Left colon (tissue), 2 donors: ENCODE measurements at places on chromosomes 13 and 19. TPM values are rescaled to one million over a fixed set of nuclear protein-coding genes. Genes with fewer than 3 reads are reported as not detected.

SELENOW gene
- 274 TPM for total RNA-seq

GRCh38 chr19:13999085-13999484 is 7.0 kb downstream of the RFX1 start:
- no peak for DNase-seq

ZNF442 gene
- 2.4 TPM for total RNA-seq

DNA sequence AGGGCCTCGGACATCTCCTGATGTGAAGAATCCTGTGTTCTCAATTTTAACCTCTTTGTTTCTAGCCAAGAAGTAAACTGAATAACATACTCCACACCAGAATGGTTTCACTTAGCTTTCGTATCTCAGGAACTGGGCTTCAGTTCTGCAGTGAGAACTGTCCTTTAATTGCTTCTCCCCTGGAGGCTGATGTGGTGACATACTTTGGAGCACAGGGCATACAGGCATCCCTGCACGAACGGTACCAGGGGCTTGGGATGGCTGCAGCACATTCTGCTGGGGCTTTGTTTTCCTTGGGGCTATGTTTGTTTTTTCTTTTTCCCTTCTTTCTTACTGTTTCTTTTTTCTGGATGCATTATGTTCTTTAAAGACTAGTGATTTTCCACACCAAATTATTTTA is 230.5 kb downstream of the TM9SF2 start:
- no peak for DNase-seq

TOMM40 gene
- total RNA-seq: 48.7 TPM

- no peak for DNase-seq
These were observed 2412.4 kb downstream of the PCDH9 start for GRCh38 chr13:64817691-64818090.

DNA sequence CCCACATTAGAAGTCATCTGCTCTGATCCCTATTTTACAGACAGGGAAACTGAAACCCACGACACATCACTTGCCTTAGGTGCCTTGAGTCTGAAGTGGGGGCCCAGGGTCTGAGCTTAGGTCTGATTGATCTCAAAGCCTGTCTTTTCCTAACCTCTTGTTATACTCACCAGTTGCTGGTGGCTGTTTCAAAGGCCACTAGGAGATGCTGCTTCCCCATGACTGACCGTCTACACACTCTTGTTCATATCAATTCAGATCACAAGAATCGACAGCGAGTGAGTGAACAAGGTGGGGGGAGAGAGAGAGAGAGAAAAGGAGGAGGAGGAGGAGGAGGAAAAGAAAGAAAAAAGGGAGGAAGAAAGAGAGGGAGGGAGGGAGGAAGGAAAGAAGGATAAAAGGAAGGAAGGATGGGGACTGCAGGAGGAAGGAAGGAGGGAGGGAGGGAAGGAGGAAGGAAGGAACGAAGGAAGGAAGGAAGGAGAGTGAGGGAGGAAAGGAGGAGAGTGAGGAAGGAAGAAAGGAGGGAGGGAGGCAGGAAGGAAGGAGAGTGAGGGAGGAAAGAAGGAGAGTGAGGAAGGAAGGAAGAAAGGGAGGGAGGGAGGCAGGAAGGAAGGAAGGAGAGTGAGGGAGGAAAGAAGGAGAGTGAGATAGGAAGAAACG is 3.3 kb downstream of the OR10H1 start:
- peak; percentile 30 for DNase-seq

DNA sequence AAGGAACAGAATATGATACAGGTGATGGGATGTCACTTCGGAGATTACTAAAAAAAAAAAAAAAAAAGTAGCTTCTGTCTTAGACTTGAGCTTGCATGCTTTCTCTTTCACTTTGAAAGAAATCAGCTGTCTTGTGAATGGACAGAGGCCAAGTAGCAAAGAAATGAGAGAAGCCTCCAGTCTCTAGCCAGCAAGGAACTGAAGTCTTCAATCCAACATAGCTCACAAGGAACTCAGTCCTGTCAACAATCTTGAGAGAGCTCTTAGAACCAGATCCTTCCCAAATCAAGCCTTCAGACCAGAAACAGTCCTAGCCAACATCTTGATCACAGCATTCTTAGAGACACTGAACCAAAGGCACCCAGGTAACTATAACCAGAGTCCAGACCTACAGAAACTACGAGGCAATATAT is 7.7 kb downstream of the N4BP2L2 start:
- no peak for DNase-seq

DNA sequence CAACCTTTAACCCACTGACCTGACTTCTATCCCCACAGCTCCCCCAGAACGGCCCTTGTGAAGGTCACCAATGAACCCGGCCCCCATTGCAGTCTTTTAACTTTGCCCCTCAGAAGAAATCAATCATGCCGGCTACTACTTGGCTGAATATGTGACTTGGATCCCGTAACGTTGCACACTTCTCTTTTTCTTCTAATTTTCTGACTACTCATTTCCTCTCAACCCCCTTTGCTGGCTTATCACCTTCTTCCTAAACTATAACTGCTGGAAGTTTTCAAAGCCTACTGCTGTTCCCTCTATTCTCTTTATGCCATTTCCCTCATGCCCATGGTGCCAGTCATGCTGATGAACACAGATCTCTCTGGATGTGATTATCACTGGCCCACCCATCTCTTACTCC is 367.6 kb downstream of the DNAJC15 start:
- no peak for DNase-seq

SPTBN4 gene
- total RNA-seq: 0.15 TPM

DNA sequence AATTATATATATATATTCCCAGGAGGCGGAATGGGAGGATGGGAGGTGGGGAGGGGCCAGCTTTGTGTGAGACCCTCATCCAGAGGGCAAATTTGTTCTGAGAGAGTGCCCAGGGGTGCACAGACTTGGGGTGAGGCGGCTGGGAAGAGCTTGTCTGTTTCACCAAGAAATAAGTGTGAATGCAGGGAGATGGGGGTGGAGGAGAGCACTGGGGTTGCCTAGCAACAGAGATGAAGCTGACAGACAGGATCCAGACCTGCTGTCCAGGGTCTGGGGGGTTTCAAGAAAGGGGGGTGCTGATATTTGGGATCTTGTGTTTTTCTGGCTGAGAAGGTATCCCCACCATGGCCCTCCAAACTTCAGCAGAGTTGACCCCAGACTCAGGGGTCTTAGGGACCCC is 18.6 kb upstream of the TNFAIP8L1 start:
- DNase-seq: no peak

SLC1A6 gene
- total RNA-seq: not detected

DNA sequence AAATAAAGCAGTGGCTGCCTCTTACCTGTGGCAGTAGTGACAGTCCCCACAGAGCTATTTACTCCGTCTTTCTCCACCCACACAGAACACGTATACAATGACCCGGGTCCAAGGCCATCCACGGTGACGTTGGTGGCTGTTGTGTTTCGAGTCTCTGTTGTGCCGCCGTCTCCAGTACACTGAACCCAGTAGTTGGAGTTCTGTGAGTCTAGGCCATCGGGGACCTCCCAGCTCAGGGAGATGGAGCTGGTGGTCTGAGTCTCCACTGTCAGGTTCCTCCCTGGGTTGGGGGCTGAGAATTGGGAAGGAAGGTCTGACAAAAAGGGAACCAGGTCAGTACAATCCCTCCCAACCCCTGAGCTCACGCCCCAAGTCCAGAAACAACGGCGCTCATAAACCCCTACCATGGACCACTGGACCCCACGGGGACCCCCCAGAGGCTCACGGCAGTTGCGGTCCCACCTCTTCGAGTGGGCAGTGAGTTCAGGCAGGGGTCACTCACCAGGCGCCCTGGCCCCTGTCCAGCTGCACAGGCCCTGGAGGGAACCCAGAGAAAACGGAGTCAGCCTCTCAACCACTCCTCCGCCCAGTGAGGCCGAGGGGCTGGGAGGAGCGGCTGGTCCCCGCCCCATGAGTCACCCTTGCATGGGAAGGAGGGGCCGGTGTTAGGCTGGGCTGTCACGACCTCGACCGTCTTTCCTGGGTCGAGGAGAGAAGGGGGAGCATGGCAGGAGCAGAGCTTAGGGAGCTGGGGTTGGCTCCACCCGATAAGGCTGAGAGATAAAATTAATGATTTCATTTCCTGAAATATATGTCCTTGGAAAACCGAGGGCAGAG is 2.4 kb downstream of the PTPRH start:
- peak; percentile 93 for DNase-seq

DNA sequence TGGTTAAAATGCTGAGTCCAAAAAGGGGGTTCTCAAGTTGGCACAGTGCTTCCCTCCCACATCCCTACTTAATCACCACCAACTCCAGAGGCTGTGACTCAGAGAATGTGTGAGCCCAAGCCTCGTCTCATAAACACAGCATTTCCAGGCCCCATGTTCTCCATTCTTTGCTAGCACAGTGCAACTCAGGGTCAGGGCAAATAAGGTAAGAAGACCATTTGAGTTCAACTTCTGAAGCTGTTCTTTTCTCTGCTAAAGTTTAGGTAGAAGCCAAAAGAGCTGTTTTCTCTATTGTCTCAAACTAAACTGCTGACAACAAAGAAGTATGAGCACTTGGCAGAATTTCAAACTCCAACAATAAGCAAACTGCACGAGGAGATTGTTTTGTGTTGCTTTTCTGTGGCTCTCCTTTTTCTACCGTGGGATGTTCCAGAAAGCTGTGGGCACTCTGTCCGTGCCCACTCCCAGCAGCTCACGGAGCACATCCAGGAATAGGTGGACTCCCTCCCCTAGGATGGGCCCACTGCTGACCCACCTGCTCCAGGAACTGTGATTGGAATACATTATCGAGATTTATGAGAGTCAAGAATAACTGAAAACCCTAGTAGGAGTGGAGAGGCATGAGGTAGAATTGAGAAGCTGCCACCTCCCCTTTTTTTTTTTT is 494.3 kb downstream of the COG6 start:
- no peak for DNase-seq

PRTN3 gene
- not detected for total RNA-seq

GRCh38 chr19:15287496-15287895 is 44.8 kb downstream of the BRD4 start:
- no peak for DNase-seq

PDX1 gene
- total RNA-seq: 0.76 TPM

ZNF878 gene
- not detected for total RNA-seq

DNA sequence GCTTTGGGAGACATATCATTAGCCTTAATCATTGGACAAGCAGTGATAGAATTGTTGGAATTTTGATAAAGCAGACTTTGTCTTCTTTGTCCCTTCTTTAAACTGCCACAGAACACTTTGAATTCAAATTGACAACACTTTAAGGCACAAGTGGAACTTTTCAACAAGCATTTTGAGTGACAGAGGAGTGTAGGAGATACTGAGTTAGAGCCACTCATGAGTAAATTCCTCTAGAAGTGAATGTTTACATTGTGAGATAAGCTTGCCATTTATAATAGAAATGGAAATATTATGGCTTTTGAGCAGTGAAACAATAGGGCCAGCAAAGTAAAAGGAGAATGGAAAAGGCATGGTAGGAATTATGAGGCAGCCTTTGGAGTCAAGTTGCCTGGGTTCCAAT is 515.8 kb downstream of the SLITRK6 start:
- DNase-seq: no peak

DNA sequence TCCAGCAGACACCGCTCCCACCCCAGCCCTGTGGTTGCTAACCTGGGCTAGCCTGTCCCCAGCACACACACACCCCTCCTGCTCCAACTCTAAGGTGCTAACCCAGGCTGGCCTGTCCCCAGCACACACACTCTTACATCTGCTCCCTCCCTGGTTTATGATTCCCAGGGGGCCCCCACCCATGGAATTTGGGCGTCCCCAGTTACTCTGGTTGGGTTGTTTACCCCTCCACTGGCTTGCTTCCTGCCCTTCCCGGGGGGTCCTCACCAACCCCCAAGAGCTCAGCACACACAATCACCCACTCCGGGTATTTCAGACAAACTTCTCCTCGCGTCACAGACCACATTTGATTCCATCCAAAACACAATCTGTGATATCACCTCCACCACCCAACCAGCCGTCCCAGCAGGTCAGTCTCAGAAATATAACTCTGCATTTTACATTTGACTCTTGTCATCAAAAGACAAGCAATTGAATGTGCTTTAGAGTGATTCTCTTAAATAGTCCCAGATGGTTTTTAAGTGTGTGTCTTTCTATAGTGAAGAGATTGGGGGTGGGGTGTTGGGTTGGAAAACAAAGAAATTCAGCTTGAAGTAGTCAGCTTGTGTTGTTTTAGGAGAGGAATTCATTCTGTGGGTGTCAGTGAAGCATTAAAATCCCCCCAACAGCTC is 20.1 kb downstream of the COL4A2 start:
- DNase-seq: no peak

DNA sequence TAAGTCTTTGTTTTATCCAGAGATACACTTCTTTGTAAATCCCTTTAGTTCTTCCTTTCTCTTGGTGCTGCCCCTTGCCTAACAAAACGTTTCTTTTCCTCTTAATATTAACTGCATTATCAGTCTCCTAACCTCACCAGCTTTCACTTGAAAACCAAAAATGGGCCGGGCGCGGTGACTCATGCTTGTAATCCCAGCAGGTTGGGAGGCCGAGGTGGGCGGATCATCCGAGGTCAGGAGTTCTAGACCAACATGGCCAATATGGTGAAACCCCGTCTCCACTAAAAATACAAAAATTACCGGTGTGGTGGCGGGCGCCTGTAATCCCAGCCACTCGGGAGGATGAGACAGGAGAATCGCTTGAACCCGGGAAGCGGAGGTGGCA is 329.8 kb upstream of the MIR17HG start:
- no peak for DNase-seq

GRCh38 chr19:33631609-33631973 is 9.8 kb downstream of the CHST8 start:
- DNase-seq: no peak

DNA sequence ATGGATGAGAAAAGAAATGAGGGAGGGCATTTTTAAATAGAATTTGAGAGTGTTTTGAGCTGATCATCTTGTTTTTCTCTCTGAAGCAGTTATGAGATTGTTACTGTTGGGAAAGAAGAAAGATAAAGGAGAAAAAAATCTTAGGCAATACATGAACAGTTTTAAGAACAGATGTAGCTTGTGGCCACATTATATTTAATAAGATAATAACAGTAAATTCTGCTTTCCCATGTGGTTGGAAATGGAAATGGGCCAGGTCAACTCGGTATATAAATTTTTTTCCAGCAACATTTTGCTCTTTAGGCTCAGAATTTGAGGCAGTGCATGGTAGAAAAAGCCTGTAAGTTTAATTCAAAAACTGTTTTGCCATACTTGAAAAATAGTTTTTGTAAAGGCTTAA is 118.7 kb downstream of the POSTN start:
- no peak for DNase-seq

RGL3 gene
- total RNA-seq: 21.1 TPM

- no peak for DNase-seq
These were observed 13.3 kb downstream of the ZNF560 start for GRCh38 chr19:9485140-9485539.

FGF14 gene
- total RNA-seq: 0.70 TPM

FFAR3 gene
- not detected for total RNA-seq

DNA sequence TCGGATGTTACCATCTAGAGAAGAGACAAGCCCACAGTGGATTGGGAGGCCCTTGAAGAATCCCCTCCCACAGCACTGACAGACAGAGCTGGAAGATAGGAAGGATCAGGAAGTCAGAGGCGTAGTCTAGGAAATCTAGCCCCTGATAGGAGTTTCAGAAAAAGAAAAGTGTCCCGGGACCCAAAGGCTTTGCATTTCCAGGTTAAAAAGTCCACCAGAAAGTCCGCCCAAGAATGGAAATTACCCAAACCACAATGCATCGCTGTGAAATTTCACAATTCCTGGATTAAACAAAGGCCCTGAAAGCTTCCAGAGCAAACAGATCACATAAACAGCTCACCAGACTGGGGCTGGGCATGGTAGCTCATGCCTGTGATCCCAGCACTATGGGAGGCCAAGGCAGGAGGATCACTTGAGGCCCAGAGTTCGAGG is 146.9 kb downstream of the KDM4B start:
- DNase-seq: no peak

- DNase-seq: no peak
These were observed 1.9 kb upstream of the ITM2B start for GRCh38 chr13:48231080-48231479.
